ENCODE measurements at places on chromosomes 11 and 22.

DNA sequence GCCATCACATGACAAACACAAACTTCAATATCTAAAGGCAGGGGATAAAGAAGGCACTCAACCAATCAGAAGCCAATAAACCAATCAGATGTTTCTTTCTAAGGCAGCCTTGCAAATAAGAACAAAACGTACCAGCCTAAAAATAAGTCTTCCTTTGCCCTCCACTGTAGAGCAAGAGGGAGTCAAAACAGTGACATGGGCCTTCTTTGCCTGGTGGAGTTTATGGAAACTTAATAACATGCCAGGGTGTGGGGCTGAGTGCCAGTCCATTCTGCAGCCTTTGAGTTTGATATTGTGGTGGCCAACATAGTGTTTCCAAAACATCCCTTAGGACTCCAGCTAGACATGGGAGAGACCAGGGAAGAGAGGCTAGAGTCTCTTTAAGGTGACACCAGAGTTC lies 126.1 kb upstream of the NECTIN1 start:
- no peak for DNase-seq

- DNase-seq = no peak
These were observed 384.6 kb downstream of the BUD13 start for GRCh38 chr11:116388146-116388545.

DNA sequence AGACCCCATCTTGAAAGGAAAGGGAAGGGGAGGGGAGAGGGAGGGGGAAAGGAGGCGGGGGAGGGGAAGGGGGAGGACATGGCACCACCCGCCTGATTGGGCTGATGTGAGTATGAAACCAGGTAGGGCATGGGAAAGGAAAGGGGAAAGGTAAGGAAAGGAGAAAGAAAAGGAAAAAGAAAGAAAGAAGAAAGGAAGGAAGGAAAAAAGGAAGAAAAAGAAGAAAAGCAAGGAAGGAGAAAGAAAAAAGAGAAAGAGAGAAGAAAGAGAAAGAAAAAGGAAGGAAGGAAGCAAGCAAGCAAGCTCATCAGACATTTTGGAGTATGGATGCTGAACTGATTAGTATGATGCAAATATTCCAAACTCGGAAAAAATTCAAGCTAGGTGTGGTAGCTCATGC lies 36.0 kb upstream of the TFIP11 start:
- no peak for DNase-seq

DNA sequence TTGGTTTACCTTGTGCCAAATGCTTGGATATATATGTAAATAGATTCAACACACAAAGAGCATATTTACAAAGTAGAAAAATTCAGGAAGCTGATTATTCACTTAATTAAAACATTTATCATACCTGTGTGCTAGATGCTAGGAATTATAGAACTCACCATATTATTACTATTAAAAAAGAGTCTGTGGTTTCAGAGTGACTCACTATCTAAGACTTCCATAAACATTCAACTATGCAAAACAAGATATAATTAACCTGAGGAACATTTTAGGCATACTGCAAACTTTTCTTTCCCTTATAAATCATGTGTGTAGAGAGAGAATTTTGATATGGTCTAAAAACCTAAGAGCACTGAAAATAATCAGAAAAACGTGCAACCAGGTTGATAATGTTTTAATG lies 27.3 kb downstream of the CTSC start:
- no peak for DNase-seq

- DNase-seq = no peak
These were observed 56.6 kb downstream of the LRRC32 start for GRCh38 chr11:76613901-76614300.

DNA sequence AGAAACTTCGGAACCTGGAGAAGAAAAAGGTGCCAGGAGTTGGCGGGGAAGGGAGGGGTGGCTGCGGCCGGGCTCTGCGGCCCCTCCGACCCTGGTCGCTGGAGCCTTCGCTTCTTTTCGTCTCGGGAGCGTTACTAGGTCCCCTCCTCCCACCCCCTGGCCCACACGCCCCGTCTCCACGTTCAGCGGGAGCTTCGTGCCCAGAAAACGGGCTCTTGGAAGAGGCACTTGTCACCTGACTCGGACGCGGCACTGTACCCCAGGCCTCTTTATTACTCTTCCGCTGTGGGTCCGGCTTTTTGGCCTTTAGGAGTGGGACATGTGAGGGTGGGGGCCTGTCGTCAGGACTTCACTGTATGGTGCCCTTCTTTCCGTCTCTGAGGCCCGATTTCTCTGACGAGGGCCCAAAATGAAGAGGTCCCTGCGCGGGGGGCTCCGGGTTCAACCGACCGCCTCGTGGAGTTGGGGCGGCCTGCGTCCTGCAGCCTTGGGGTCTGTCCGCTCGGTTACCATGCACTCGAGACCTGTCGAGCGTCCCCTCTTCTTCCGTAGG lies 1.2 kb downstream of the CAPRIN1 start:
- DNase-seq = peak; percentile 28

DNA sequence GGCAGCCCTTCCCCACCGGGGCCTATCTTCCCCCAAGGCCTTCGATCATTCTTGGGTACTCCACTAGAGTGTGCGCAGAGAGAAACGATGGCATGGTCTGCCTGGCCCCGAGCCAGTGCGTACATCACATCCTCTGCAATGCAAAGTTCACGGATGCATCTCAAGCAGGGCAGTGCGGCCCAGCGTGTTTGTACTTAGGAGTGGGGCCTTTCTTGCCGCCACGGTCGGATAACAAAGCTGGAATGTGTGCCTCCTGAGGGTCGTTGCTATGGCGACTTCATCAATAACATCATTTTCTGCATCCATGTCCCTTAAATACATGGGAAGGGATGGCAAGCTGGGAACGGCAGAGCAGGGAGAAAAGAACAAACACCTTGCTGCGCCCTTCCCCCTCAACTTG lies 73.9 kb downstream of the SCUBE1 start:
- no peak for DNase-seq

GRCh38 chr11:64718780-64719124 lies 4.2 kb downstream of the NRXN2 start:
- DNase-seq = no peak

DNA sequence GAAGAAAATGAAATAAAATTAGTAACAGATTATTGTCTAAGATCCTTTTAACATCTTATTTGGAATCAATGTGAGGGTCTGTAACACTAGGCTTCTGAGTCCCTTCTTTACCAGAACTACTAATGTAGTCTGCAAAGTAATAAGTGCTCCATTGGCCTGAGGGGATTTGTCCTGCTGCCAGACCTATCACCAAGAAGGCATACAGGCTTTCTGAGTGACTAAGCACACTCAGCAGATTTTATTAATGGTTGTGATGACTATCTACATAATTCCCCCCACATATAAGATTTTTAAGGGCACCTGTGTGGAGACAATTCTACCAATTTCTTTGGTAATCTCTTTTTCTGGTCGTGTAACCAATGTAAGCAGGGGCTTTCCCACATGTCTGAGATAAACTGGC lies 365.0 kb upstream of the FAT3 start:
- no peak for DNase-seq

DNA sequence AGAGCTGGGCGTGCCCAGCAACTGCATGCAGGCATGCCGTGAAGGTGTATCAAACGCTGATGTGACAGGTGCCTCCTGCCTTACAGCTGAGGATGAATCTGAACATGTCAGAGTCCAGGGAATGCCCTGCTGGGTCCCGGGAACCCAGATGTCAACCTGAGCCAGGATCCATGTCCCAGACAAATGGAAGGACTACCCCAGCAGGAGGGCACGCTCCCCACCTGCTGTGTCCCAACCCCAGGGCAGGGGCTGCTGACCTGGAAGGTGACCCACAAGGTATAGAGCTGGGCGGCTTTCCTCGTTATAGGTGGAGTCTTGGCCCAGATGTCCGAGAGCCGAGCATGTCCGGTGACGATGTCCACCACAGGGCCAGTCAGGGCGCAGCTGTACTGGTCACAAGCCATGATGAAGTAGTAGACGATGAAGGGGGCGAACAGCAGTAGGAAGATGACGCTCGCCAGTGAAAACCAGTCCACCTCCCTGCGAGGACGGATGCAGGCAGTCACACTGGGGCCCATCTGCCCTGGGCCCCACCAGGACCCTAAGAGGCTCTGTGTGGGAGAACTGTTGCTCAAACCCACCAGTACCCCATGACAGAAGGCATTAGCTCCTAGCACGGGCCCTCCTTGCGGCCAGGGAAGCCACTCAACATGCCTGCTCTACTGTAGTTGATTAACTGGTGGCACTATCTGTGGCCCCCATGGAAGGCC lies 4.3 kb downstream of the DHCR7 start:
- DNase-seq = no peak

DNA sequence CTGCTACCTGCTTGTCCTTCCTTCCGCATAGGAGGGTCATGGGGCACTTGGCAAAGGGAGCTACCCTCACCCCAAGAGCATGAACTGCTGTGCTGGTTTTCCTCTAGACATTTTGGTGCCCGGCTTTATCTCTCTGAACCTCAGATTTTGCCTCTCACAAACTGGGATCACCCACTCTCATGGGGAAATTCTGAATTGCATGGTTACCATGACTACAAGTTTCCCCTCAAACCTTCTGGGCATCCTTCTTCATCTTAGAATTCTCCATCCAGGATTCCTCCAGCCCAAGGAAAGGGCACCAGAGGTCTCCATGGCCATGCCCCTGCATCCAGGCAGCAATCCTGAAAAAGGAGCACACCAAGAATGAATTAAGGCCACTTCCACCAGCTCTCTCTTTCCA lies 180.1 kb upstream of the NECTIN1 start:
- DNase-seq = no peak

GRCh38 chr11:25730230-25730629 lies 601.7 kb upstream of the ANO3 start:
- DNase-seq = no peak

DNA sequence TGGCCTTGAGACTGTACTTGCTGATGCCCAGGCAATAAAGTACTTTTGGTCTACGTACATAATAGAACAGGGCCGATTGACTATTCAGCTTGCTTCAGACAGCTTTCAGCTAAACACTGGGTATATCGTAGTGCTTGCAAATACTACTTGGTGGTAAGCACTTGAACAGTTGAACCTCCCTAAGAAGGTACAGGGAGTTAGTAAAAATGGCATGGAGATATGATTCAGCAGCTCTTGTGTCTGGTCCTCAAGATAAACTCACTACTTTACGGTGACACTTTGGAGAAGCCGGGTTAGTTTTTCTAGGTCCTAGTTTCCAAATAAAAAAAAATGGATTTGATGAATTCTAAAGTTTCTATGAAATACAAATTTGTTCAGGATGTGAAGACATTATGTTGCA lies 7.3 kb downstream of the CCDC117 start:
- DNase-seq = no peak

- DNase-seq = peak; percentile 64
These were observed 31.8 kb downstream of the DLG2 start for GRCh38 chr11:85595285-85595884.

GRCh38 chr11:43639224-43639623 lies 41.3 kb upstream of the HSD17B12 start:
- DNase-seq = no peak

DNA sequence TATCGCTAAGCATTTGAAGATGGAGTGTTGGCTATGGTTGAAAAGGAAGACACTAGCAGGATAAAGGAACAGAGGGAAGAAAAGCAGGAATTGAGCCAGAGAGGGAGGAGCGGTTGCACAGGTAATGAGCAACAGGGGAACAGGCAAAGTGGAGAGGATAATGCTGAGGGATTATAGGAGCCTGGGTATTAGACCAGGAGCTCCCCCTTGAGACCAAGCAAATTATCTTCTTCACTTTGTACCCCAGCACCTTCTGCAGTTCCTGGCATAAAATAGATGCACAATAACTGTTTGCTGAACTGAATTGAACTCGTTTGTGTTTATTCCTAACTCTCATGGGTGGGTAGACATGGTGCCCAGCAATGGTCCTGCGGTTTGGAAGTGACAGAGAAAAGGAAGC lies 54.6 kb upstream of the OR5P2 start:
- no peak for DNase-seq

DNA sequence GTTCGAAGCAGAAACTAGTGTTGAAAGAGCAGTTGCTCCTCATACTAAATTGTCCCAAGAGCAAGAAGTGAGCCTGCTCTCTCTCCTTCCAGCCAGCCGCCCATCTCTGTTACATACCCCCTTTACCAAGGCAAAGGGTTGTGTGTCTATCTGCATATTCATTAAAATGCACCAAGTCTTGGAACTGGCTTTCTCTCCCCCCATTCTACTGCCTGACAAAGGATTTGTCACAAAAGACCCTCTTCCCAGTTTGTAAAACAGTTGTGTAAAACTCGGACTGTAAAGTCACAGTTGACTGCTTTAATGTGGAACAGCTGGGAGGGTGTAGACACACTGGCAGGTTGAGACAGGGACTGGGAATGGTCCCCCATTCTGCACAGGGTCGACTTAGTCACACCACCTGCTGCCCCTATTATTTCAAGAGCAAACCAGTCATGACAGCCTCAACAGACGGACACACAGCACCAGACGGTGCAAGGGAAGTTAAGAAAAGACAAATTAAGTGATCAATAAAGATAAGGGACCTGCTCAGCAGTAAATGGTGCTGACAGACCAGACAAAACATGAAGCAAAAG lies 60.0 kb upstream of the HTATIP2 start:
- no peak for DNase-seq

Data from CD4-positive, alpha-beta T cell treated with Interferon alpha-2 for 1 hour (primary cell).